ENCODE measurements at places on chromosomes 11 and 22.

DNA sequence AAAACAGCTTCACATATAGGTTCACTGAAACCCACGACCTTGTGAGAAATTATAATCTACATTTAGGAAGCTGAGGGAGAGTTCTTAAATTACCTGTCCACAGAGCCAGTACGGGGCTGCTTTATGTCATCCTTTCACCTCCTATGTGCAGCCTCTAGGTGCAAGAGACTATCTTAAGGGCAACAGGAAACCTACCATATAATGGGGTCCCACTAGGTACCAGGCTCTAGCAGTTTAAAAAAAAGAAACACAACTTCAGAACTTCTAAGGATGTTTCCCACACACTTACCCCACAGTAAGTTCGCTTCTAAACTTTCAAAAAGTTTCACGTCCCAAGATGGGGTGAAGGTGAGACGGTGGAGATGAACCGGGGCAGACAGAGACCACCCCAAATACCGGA is 573 bp downstream of the STK33 start:
- no peak for DNase-seq
- peak overlapping the region; percentile 27 for H3K27ac ChIP-seq
- peak overlapping the region; percentile 61 for H3K4me3 ChIP-seq
- H3K27me3 ChIP-seq: no peaks in the 10 kb centered on the region
- H3K4me1 ChIP-seq: no peaks in the 10 kb centered on the region

- no peak overlapping the region for H3K4me3 ChIP-seq
- no peaks in the 10 kb centered on the region for H3K4me1 ChIP-seq
- no peaks in the 10 kb centered on the region for H3K36me3 ChIP-seq
Measured at GRCh38 chr11:74288161-74288560, 23.3 kb downstream of the P4HA3 start.

- DNase-seq: no peak
- no peaks in the 10 kb centered on the region for H3K4me1 ChIP-seq
- H3K4me3 ChIP-seq: no peak overlapping the region
Measured at GRCh38 chr22:26615149-26615548, 2.7 kb downstream of the CRYBB1 start.

DNA sequence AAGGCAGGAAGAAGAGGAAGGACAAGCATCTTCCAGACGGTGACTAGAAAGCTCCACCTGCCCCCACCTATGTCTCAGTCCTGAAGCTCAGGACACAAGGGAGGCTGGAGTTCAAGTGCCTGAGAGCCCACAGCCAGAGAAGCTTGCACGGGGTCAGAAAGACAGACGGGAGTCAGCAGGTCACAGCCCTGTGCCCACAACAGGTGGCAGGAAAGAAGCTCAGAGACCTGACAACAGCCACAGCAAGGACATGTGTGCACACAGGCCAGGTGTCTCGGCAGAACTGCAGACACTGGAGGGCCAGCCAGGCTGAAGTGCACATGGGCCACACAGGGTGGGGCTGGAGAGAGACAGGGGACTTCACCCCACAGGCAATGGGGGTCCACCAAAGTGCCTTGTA is 37.2 kb upstream of the MOB2 start:
- H3K4me1 ChIP-seq: peaks cover 4% of the 10 kb centered on the region
- H3K36me3 ChIP-seq: no peaks in the 10 kb centered on the region
- peak overlapping the region; percentile 44 for H3K27ac ChIP-seq
- no peaks in the 10 kb centered on the region for H3K27me3 ChIP-seq
- no peak for DNase-seq
- no peak overlapping the region for H3K4me3 ChIP-seq

- H3K4me3 ChIP-seq: no peak overlapping the region
- H3K36me3 ChIP-seq: no peaks in the 10 kb centered on the region
- peak; percentile 88 for DNase-seq
Measured at GRCh38 chr22:23128269-23129108, 13.3 kb downstream of the RSPH14 start.

GRCh38 chr11:8807544-8808225 is 103.3 kb upstream of the AKIP1 start:
- no peaks in the 10 kb centered on the region for H3K36me3 ChIP-seq
- DNase-seq: no peak
